ENCODE measurements at places on chromosomes 3 and 15.

- no peak for DNase-seq
Observed at GRCh38 chr15:54843006-54843405, 353.7 kb downstream of the RSL24D1 start.

DNA sequence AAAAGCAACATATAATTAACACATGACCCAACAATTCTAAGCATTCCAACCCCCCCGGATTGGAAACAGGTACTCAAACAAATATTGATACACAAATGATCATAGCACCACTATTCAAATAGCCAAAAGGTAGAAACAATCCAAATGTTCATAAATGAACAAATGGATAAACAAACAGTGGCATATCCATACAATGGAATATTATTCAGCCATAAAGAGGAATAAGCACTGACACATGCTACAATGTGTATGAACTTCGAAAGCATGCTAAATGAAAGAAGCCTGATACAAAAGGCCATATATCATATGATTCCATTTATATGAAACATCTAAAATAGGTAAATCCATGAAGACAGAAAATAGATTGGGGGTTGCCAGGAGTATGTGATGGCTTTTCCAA, 62.8 kb downstream of the XRN1 start:
- DNase-seq = no peak

DNA sequence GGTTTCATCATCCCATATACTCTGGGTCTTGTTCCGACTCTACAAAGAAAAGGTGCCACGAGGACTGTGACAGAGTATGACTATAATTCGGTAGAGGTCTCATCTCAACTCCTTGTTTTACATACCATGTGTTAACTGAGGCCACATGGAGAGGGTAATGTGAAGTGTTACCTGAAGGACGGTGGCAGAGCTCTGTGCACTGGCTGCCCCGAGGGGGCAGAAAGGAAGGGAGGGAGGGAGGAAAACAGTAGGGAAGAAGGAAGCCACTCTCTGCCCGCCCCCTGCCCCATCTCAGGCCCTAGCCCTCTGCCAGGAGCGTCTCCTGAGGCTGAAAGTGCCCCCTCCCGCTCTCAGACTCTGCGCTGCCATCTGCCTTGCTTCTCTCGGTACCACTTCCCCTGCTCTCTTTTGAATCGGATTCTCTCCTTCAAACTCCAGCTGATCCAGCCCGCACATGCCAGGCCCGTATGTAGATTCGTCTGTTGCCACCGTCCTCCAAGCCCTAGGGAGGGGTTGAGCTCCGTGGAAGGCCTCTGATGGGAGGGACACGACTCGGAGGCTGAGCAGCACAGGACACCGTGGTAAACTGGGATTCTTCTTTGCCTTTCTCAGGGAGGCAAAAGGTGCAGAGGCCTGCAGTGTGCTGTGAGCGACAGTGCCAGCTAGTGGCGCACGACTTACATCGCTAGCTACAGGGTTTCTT, 70.5 kb upstream of the ATP10A start:
- peak; percentile 88 for DNase-seq

- DNase-seq = no peak
Observed at GRCh38 chr15:65338823-65339222, 34.3 kb downstream of the RNU5B-1 start.

GRCh38 chr3:120171134-120171873, 77.1 kb upstream of the GSK3B start:
- no peak for DNase-seq

GRCh38 chr3:81699536-81700320, 61.7 kb downstream of the GBE1 start:
- no peak for DNase-seq

GRCh38 chr3:195270079-195270816, 711 bp downstream of the XXYLT1 start:
- DNase-seq = no peak

GRCh38 chr3:194034346-194035336, 101.3 kb upstream of the HES1 start:
- no peak for DNase-seq

- no peak for DNase-seq
Observed at GRCh38 chr3:79178471-79179180, 589.2 kb downstream of the ROBO1 start.

GRCh38 chr3:186251948-186252619, 110.0 kb downstream of the DGKG start:
- DNase-seq = no peak

DNA sequence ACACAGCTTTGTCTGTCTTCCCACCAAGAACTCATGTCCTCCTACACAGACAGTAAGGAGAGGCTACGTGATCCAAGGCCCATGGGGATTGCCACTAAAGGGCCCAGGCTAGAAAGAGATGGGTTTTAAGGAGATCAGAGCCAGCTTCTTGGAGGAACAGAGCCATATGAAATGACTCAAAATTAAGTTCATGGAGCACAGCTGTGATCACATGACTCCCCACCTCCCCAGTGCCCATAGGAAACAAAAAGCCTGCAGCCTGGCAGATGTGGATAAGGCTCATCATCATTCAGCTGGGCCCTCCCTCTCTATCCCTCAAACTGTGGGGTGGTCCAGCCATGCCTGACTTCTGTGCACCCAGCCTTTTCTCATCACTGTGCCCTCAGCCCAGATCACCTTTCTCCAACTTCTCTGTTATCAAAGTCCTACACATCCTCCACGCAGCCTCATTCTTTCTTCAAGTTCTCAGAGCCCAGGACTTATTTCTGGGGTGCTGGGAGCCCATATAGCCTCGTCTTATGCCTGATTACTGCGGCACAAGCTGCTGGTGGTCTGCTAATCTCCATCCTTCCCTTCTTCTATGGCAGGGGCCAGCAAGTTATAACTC, 137.6 kb downstream of the SMAD6 start:
- DNase-seq = no peak

GRCh38 chr3:13574083-13574797, 25.3 kb downstream of the FBLN2 start:
- DNase-seq = no peak

GRCh38 chr3:188179006-188179966, 25.3 kb downstream of the LPP start:
- DNase-seq = no peak

DNA sequence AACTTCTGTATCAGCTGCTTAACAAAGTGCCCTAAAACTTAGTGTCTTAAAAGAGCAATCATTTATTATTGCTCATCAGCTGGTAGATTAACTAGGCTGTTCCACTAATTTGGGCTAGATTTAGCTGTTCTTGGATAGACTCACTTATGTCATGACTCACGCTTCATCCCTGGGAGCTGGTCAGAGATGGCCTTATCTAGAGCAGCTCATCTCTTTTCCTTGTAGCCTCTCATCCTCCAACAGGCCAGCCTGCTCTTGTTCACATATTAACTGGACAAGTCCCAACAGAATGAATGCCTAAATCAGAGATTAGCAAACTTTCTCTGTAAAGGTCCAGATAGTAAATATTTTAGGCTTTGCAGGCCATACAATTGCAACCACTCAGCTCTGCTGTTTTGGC, 66.9 kb upstream of the PLAAT1 start:
- no peak for DNase-seq

GRCh38 chr3:58555203-58555602, 18.2 kb upstream of the ACOX2 start:
- DNase-seq = no peak

GRCh38 chr3:34727700-34728099, 911.6 kb upstream of the ARPP21 start:
- no peak for DNase-seq

DNA sequence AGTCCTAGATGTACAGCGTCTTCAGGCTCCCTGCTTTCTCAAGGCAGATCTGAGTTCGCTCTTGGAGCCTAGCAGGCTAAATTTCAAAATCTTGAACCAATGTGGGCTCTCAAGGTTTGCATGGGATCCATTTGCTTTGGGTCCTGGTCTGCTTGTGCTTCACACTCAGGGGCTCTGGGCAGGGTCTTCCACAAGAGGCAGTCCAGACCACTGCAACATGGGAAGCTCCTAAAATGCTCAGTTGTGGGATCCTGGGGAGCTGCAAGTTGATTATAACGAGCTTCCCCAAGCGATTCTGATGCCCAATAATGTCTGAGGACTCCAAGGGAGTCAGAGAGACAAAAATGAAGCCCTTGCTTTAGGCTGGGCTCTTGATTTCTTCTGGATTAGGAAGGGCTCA, 6.7 kb downstream of the NUTM1 start:
- DNase-seq = no peak

DNA sequence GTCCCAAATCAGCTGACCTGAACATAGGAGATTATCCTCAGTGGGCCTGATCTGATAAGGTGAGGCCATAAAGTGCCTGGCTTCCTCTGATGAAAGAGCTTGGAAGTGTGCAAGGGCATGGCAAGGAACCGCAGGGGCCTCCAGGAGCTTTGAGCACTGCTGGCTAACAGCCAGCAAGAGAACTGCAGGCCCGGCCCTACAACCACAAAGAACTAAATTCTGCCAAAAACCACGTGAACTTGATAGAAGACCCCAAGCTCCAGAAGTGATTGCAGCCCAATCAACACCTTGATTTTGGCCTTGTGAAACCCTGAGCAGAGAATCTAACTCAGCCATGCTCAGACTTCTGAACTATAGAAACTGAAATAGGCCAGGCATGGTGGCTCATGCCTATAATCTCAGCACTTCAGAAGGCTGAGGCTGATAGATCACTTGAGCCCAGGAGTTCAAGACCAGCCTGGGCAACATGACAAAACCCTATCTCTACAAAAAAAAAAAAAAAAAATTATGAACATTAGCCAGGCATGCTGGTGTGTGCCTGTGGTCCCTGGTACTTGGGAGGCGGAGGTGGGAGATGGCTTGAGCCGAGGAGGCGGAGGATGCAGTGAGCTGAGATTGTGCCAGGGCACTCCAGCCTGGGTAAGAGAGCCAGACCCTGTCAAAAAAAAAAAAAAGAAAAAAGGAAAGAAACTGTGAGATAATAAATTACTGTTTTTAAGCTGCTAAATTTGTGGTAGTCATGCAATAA, 7.7 kb upstream of the DIS3L start:
- DNase-seq = no peak

GRCh38 chr3:194711286-194711685, 25.6 kb downstream of the FAM43A start:
- no peak for DNase-seq

GRCh38 chr3:4464576-4464975, 2.5 kb downstream of the SUMF1 start:
- DNase-seq = no peak

DNA sequence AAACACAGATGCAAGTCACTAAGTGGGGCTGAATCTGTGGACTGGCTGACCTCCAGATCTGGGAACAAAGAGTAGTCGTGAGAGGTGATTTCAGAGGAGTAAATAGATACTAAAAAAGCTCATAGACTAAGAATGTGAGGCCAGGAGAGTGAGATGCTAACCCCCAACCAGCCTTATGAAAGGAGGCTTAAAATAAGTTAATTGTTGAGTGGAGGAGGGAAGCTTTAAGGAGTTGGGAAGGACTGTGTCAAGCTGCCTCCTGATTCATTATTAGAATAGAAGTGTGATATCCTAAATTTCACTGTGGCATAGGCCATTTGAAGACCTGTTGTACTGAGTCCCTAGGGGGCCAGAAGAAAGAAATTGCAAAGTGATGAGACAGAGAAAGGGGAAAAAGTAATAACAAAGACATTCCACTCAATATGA, 107.6 kb downstream of the RBPMS2 start:
- DNase-seq = no peak

GRCh38 chr3:88882121-88882520, 225.3 kb upstream of the EPHA3 start:
- no peak for DNase-seq

- no peak for DNase-seq
Observed at GRCh38 chr15:100642213-100642949, 40.0 kb downstream of the ASB7 start.

- no peak for DNase-seq
Observed at GRCh38 chr3:50395070-50395860, 35.9 kb upstream of the TMEM115 start.

DNA sequence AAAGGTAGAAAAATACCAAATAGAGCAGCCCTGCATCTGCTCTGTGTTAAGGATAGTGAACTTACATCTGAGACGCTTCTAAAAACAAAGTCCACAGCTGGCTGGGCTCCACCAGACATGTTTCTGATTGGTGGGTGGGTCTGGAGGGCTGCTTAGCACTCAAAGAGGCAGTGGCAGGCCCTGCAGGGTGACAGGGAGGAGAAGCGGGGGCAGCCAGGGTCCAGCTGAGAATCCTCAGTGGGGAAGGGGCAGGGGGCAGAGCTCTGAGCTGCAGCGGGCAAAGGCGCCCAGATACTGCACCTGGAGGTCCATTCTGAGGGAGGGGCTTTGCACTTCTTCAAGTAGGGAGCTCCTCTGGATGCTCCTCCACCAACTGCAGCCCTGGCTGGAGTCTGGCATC, 28.1 kb downstream of the PRR23E start:
- DNase-seq = no peak

- DNase-seq = no peak
Observed at GRCh38 chr3:137062250-137062649, 104.5 kb downstream of the IL20RB start.

- DNase-seq = no peak
Observed at GRCh38 chr3:94028093-94028837, at the start of gene STX19. STX19 (minus strand) TSS chr3:94028597; CDS start chr3:94015269, 13,328 bp downstream.

- no peak for DNase-seq
Observed at GRCh38 chr3:69749461-69749860, 10.2 kb downstream of the MITF start.

DNA sequence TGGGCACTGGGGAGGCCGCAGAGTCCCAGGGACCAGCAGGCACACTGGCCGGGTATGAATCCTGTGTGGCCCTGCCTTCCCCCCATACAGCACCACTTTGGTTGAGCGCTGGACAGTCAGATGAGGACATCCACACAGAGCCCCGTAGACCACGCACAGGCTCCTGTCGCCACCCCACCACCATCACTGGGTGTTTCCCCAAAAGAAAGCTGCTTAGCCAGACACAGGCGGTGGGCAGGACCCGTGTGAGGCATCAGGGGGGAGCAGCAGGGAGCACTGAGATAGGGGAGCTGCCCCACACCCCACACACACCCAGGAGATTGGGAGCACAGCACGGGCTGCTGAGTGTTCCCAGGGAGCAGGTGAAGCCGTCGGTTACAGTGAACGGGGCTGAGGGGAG, 42.4 kb upstream of the SLC41A3 start:
- DNase-seq = no peak

- DNase-seq = no peak
Observed at GRCh38 chr3:30282154-30282696, 324.2 kb upstream of the TGFBR2 start.

- no peak for DNase-seq
Observed at GRCh38 chr3:181712553-181713279, 991 bp downstream of the SOX2 start.

DNA sequence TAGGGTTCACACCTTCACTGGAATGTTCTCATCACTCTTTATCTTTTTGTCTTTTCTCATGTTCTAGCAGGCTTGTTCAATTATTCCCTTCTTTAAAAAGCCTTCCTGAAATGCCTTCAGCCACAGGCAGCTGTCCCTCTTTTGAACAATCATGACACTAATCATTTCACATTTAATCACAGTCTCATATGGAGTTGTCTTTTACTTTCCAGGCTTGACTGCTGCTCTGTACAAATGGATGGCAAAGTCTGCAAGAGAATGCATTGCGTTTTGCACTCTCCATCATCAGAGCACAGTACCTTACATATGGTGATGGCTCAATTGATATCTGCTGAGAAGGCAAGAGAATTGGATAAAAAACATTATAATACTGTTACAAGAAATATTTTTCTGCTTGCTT, 529.8 kb downstream of the DIPK2A start:
- DNase-seq = no peak

All from ascending aorta (tissue), 2 donors.